Kasumi-1 (cell line): ENCODE measurements at places on chromosomes 12 and 14.

- DNase-seq = no peak
Observed at GRCh38 chr12:27387473-27387872, 54.8 kb downstream of the BMAL2 start.

DNA sequence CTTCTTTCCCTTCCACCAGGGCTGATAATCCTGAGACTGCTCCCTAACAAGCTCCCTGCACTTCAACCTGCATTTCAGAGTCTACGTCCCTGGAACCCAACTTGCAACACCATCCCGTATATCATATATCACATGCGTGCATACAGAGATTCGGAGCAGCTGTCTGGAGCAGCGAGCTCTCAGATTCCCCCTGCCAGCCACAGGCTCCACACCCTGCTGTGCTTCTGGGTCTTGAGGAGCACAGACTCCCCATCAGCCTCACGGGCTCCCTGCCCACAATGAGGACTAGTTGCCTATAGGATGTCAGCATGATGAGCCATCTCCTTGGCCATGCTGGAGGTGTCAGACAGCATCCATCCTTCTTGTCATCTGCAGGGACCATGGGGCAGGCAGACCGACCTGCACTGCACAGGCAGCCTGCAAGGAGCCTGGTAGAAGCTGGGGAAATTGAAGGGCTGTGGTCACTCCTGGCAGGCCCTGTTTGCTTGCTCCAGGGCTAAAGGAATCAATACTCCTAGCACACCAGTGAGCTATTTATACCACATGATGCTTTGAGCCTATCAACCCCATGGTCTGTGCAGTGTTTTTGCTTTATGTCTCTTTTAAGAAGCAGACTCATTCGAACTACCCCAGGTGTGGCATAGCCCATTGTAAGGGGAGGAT is 19.6 kb upstream of the HDAC7 start:
- no peak for DNase-seq

DNA sequence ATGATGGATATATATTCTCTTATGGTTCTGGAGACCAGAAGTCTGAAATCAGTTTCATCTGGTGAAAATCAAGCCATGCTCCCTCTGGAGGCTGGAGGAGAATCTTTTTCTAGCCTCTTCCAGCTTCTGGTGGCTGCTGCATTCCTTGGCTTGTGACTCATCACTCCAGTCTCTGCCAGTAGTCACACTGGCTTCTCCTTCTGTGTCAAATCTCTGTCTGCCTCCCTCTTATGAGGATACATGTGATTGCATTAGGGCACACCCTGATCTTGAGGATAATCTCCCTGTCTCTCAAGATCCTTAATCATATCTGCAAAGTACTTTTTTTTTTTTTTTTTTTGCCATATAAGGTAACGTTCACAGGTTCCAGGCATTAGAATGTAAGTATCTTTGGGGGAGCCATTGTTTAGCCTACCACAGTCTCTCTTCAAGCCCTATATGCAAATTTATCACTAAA is 17.7 kb downstream of the DNAL1 start:
- peak; percentile 73 for DNase-seq

- DNase-seq = peak; percentile 70
Observed at GRCh38 chr14:46250113-46250703, 401.4 kb downstream of the RPL10L start.

DNA sequence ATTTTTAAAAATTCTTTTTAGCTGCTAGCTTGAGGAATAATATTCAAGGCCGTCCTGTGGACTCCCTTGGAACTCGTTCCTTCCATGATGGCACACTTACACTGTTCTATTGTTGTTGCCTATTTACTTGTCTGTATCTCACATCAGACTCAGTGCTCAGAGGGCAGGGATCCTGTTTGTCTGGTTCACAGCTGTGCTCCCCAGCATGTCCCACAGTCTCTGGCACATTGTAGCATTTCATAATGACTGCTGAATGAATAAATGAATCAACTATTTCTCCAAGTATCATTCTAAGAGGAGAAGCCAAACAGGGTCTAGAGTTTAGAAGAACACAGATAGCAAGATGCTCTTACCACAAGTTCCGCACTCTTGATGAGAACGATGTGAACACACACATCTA is 48.0 kb downstream of the NTN4 start:
- DNase-seq = no peak

DNA sequence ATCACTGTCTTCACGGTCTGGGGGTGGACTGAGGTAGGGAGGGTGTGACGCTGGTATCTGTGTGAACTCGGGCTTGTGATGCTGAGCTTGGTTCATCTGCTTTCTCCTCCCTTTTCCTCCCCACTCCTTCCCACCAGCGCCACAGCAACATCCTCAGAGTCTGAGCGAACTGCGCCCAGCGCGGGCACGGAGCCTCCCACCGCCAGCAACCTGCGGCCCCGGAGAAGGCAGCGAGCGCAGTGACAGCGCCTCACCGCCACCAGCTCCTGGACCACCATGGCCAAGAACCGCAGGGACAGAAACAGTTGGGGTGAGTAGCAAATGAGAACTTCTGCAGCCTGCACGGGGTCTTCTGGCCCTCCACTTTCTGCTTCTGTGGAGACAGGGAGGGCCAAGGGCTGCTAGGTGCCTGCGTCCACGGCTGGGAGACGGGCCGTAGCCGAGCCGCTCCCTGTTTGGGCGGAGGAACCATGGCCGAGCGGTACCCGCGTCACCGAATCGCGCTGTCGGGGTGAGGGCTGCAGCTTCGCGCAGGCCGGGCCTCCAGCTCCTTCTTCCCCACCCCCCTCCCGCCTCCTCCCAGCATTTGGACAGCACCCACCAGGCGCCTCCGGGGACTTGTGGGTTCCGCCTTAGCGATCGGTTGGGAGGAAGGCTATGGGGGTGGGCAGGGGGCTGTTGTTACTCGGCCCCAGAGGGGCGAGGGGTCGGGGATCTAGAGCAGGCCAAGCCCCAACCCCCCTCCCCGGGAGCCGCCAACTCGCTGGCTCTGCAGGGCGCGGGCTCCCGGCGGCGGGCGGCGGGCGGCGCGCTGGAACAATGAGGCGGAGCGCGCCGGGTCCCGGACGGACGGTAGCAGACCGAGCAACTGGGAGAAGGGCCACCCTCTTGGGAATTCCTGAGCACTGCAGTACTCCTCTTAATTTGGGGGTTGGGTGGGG is at the start of gene ATL1:
TSS of gene ATL1 (plus strand) at position 156 of the 941 bp plus-strand sequence. CDS start at position 277, 121 bp downstream.
- DNase-seq = peak; percentile 47
